ENCODE measurements at places on chromosomes 3 and 15.

DNA sequence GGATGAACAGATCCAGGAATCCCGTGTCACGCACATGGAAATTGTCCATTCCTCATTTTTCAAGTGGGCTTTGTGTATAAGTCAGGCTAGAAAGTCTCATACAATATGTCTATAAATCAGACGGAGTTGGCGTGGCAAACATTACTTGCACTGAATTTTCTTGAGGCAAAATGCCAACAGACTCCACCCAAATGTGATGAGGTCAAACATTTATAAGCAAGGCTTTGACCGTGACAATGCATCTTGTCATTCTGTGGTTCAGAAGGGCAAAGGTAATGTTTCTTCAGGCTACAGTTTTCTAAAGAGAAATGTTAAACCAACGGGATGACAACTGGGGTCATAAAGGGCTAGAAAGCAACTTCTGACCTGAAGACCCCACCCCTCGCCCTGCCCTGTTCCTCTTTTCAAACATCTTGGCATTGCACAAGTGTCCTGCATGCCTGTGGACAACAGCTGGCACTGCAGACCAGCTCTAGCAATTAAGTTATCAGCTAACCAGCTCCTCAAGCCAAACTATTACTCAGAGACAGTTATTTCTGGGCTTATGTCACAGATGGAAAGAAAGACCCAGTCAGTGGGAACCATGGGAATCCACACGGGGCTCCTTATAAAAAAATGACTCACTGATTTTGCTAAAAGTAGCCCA is 36.5 kb upstream of the SPTBN5 start:
- DNase-seq = peak; percentile 95

DNA sequence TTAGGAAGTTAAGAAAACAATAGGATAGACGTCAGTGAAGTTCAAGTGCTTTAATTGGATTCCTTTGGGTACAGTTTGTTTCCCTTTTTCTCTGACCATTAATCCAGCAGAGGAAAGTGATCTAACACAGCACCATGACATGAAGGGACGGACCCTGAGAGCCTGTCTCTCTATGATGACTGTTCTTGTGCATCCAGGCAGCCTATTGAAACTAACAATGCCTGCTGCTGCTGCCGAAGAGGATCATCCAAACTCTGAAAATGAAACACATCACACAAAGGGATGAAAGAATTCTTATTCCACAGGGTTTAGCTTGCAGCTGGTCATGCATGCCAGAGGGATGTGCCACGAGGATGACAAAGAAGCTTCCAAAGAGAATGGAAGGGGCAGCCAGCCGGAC is 75.5 kb downstream of the ZBTB20 start:
- peak; percentile 19 for DNase-seq

DNA sequence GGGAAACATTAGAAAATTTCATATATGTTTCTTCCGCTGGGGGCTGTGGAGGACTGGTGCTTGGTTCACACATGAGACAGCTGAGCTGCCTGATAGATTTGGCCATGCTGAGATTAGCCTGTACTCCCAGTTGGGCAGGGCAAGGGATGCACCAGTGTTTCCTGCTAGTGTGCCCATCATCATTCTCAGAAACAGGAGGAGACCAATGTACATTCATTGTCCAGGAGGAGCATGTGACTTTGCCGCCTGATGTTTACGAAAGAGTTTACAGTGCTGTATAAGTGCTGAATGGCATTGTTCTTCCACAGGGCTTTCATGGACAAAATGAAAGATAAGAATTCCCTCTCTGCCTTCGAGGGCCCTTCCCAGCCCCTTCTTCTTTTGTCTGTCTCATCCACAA is 311.1 kb upstream of the THBS1 start:
- DNase-seq = no peak

GRCh38 chr15:40695469-40695890 is 506 bp downstream of the RAD51 start:
- no peak for DNase-seq

GRCh38 chr3:134486577-134487041 is 752 bp downstream of the CEP63 start:
- DNase-seq = no peak

DNA sequence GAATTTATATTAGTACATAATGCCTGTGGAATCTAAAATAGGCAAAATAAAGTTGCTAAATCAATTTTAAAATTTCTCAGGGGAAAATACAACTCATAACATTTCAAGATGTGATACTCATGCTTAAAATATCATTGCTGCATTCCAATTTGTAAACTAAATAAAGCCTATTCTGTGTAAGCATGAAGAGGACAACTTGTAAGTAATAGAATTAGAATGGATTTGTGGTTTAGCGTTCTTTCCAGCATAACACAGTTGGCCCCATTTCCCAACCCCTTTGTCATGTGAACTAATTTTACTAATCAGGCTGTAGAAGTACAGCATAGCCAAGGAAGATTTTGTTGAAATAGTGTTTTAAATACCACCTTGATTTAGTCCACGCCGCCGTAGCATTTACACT is 437.2 kb downstream of the SI start:
- DNase-seq = peak; percentile 14
